ENCODE measurements at places on chromosomes 2 and 18.

- H3K27me3 ChIP-seq, result no peaks in the 10 kb centered on the region
- H3K27ac ChIP-seq, result no peak overlapping the region
- H3K4me1 ChIP-seq, result peaks cover 29% of the 10 kb centered on the region
- no peaks in the 10 kb centered on the region for H3K36me3 ChIP-seq
Observed at GRCh38 chr2:174781996-174782395, 17.7 kb upstream of the CHRNA1 start.

DNA sequence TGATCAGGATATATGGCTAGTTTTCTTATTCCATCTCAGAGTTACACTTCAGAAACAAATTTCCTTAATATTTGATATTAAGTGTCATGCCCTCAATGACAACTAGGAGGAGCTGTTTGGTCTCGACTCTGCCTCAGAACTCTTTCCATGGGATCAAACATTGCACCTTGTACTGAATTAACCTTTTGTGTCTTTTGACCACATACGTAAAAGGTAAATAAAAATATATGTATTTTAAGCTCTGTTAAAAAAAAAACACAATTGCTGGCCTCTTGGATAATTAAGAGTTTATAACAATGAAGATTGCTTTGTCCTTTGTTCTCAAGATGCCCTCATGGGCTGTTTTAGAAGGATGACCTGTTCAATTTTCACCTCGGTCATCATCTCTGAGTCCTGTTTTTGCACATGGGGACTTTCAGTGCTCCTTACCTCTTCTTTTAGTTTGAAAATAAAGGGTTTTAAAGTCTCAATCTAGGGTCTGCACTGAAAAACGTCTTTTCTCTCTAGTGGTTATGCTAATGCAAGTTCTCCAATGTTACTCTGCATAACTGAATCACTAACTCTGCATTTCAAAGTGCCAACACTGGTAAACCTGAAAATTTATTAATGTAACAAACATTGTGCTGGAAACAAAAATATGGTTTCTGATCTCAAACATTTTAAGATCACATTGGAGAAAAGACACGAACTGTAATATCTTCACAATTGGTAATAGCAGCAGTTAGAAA is 18.8 kb upstream of the FN1 start:
- H3K36me3 ChIP-seq, result no peaks in the 10 kb centered on the region
- H3K4me1 ChIP-seq, result no peaks in the 10 kb centered on the region
- no peak for DNase-seq
- H3K27ac ChIP-seq, result no peak overlapping the region
- H3K27me3 ChIP-seq, result peaks cover 5% of the 10 kb centered on the region
- H3K4me3 ChIP-seq, result no peak overlapping the region

- H3K4me1 ChIP-seq, result peaks cover 12% of the 10 kb centered on the region
- peaks cover 30% of the 10 kb centered on the region for H3K36me3 ChIP-seq
- no peaks in the 10 kb centered on the region for H3K27me3 ChIP-seq
Observed at GRCh38 chr2:190214426-190215194, 105.0 kb downstream of the HIBCH start.

DNA sequence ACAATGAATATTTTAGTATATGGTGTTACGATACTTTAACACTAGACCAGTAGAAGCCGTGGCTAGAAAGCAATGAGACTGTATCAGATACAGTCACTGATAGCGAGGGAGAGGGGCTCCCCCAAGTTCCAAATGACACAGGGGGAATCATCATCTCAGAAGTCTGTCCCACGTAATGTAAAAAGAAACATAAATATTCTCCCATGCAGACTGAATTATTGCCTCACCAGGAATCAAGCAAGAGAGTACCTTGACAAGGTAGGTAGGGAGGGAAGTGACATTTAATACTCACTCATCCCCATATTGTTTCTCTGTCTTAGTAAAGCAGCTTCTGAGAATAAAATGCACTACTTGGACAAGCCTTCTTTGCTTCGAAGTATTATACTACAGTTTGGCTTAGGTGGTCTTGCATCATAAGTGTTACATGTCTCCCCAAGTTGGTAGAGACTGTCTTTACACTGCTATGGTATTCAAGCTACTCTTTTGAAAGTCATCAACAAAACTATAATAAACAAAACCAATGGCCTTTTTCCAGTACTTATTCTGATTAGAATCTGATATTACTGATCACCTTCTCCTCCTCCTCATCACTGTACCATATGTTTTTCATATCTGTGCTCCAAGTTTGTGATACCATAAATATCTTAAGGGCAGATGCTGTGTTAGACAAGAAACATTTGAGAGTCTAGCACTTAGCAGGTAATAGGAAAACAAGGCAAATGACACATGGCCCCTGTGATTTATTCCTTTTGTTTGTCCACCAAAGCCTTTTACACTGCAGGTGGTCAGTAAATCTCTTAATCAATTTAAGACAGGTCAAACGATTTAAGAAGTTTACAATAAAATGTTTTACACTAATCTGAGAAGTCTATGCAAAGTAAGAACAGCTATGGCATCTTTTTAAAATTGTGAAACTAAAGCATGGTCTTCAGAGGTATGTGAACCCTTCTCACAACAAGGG is 2.7 kb downstream of the LAPTM4A start:
- peaks cover 61% of the 10 kb centered on the region for H3K4me1 ChIP-seq
- no peaks in the 10 kb centered on the region for H3K27me3 ChIP-seq
- peak overlapping the region; percentile 99 for H3K27ac ChIP-seq
- peak overlapping the region; percentile 91 for H3K4me3 ChIP-seq
- no peak for DNase-seq

DNA sequence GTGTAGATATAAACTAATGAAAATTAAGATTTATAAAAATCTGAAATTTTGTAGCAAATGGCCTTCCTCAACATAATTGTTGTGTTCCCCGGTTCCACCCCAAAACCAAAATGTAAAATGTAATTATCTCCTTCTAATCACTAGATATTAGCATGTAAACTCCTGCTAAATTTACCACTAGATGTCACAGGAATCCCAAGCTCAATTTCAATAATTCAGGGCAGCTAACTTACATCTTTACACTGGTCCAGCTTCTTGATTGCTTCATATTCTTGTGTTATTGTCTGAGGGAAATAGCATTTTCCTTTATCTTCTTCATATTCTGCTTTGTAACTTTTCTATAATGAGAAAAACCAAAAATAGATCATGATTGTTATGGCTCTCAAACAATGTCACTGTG is 42.6 kb downstream of the NEB start:
- H3K27me3 ChIP-seq, result no peaks in the 10 kb centered on the region
- no peaks in the 10 kb centered on the region for H3K4me1 ChIP-seq
- no peak for DNase-seq
- no peak overlapping the region for H3K4me3 ChIP-seq

DNA sequence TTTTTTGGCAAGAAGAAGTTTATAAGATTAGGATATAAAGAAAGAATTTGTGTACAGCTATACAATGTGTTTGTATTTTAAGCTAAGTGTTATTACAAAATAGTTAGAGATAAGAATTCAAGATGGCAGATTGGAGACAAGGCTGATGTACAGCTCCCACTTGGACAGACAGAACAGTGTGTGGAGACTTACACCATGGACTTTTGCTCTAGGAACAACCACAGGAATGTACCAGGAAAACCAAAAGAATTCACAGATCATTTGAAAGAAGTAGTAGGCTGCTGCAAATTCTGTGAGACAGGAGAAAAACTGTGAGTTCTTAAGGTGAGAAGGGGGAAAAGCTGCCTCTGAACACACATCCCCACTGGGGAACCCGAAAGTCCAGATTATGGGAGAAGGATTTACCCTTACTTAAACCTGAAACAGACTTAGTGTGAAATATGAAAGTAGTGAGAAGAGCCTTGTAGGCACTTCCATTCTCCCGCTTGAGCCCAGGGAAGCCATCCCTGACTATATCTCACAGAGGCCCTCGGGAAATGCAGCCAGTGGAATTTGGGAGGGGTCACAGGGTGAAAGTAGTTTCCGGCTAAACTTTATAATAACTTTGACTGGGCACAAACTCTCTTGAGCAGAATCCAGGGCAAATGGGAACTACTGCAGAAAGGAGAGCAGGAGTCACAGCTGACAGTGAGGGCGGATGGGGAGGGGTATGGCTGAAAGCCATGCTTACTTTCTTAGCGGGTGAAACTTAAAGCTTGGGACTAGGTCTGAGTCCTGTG is 11.6 kb upstream of the RPRD1A start:
- peaks cover 14% of the 10 kb centered on the region for H3K27me3 ChIP-seq
- no peaks in the 10 kb centered on the region for H3K4me1 ChIP-seq
- no peaks in the 10 kb centered on the region for H3K36me3 ChIP-seq
- no peak overlapping the region for H3K4me3 ChIP-seq

DNA sequence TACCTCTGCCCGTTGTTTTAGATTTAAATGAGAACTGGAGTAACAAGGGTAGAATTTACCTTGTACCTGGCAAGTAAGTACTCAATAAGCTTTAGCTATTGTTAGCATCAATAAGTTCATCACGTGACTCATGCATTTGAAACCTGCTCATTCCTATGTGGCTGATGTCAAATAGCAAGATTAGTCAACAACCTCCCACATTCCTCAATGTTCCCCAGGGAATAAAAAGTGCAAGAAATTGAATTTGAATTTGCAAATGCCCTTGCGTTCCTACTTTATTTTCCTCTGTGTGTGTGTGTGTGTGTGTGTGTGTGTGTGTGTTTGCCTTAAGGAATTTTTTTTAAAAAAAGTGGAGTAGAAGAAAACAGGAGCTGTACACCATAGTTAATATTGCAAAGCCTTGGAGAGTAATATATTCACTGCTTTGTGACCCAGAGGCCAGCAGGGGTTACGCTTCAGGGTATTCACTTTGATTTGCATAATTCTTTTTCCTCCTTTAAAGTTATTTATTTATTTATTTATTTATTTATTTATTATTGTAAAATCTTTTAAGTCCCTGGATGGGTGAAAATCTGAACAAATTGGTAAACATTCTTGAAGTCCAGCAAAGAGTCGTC is 43.9 kb upstream of the DNAH7 start:
- no peak overlapping the region for H3K27ac ChIP-seq
- no peak for DNase-seq
- H3K36me3 ChIP-seq, result no peaks in the 10 kb centered on the region

DNA sequence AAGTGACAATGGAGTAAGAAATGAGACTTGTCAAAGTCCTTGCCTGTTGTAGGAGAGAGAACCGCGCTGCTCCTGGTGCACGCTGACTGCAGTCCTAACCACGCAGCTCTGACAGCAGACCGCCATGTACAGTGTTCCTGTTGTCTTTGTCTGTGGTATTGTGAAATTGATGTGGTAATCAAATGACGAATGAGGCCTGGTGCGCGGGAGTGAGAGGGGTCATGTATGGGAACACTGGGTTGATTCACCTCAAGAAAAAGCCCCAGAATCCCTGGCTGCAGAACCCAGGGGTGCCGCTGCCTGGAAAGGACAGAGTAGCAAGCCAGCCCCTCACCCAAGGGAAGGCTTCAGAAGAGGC is 64.0 kb downstream of the INPP4A start:
- H3K27me3 ChIP-seq, result no peaks in the 10 kb centered on the region
- H3K4me3 ChIP-seq, result no peak overlapping the region
- H3K36me3 ChIP-seq, result no peaks in the 10 kb centered on the region
- H3K4me1 ChIP-seq, result peaks cover 29% of the 10 kb centered on the region
- no peak for DNase-seq

- no peaks in the 10 kb centered on the region for H3K36me3 ChIP-seq
- H3K27ac ChIP-seq, result peak overlapping the region; percentile 90
- no peaks in the 10 kb centered on the region for H3K27me3 ChIP-seq
- peak overlapping the region; percentile 45 for H3K4me3 ChIP-seq
Observed at GRCh38 chr2:96789245-96789617, 26.8 kb upstream of the CNNM3 start.

GRCh38 chr2:109408043-109408335 is 205.8 kb downstream of the SEPTIN10 start:
- H3K27me3 ChIP-seq, result no peaks in the 10 kb centered on the region
- H3K4me1 ChIP-seq, result no peaks in the 10 kb centered on the region
- DNase-seq, result no peak
- no peaks in the 10 kb centered on the region for H3K36me3 ChIP-seq
- H3K4me3 ChIP-seq, result no peak overlapping the region

GRCh38 chr2:48601349-48601748 is 16.3 kb upstream of the GTF2A1L start:
- H3K4me3 ChIP-seq, result no peak overlapping the region
- H3K4me1 ChIP-seq, result no peaks in the 10 kb centered on the region
- DNase-seq, result peak; percentile 8
- no peaks in the 10 kb centered on the region for H3K27me3 ChIP-seq
- peaks cover 8% of the 10 kb centered on the region for H3K36me3 ChIP-seq
- H3K27ac ChIP-seq, result no peak overlapping the region

- peak overlapping the region; percentile 76 for H3K27ac ChIP-seq
- no peaks in the 10 kb centered on the region for H3K27me3 ChIP-seq
- H3K4me1 ChIP-seq, result peaks cover 7% of the 10 kb centered on the region
- H3K36me3 ChIP-seq, result no peaks in the 10 kb centered on the region
Observed at GRCh38 chr2:157789256-157789655, 86.9 kb downstream of the ACVR1 start.

DNA sequence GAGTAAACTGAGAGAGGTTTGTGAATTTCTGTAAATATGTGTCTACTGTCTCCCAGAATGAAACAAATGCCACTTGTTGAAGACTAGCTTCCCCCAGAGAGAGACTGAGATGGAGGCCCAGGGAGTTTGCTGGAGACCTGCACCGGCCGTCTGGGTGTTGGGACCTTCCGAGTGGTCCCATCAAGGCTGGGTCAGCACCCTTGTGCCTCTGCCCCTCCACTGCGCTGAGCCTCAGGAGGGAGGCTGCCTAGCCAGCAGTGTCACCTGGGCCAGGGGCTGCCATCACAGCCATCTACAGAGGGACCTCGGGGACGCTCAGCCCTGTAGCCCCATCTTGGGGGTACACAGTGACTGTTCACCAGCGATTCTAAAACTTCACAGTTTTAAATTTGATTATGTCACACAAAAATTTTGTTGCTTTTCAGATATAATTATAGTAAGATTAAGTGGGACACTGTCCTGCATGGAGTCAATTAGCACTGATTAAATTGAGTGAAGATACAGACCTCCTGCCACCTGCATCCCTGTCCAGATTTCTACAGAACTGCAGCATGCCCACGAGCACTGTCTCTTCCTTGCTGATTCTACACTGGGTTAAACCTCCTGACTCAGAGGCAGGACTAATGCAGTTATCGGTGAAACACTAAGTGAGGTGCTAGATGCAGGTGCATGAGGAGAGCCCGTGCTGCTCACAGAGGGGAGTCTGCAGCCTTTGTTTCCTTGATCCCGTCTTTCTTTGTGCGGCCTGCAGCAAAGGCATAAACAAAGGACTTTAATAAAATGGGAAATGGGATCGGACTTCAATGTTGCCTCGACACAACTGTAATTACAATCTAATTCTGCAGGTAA is 50.5 kb downstream of the TMEM18 start:
- no peak overlapping the region for H3K4me3 ChIP-seq
- DNase-seq, result no peak
- H3K36me3 ChIP-seq, result no peaks in the 10 kb centered on the region
- H3K4me1 ChIP-seq, result no peaks in the 10 kb centered on the region
- no peak overlapping the region for H3K27ac ChIP-seq
- peaks cover 6% of the 10 kb centered on the region for H3K27me3 ChIP-seq

GRCh38 chr2:204234879-204235278 is 298.3 kb downstream of the ICOS start:
- no peaks in the 10 kb centered on the region for H3K36me3 ChIP-seq
- H3K27ac ChIP-seq, result no peak overlapping the region
- no peaks in the 10 kb centered on the region for H3K27me3 ChIP-seq
- no peak for DNase-seq
